ENCODE measurements at places on chromosomes 6 and 20.
A peak's percentile ranks its signal among the peaks of the same experiment; 100 is the strongest.

DNA sequence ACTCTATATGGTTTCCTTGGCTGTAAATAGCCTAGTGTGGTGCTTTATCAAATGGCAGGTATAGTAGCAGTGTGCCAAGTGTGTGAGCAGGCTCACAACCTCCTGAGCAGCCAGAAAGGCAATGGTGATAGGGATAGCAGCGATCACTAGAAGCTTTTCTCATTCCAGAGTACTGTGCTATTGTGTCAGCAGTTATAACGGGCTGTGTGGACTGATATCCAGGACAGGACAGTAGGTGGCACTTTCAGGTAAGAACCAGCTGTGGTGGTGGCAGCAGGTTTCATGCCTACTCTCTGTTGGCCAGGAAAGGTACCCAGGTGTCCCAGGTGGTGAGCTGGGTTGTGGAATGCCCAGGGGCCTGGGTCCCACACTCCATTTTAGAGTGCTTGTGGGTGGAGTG lies 448.8 kb upstream of the BTBD3 start:
- DNase-seq = no peak

- no peak for DNase-seq
Observed at GRCh38 chr20:37919389-37920040, 16.6 kb downstream of the VSTM2L start.

DNA sequence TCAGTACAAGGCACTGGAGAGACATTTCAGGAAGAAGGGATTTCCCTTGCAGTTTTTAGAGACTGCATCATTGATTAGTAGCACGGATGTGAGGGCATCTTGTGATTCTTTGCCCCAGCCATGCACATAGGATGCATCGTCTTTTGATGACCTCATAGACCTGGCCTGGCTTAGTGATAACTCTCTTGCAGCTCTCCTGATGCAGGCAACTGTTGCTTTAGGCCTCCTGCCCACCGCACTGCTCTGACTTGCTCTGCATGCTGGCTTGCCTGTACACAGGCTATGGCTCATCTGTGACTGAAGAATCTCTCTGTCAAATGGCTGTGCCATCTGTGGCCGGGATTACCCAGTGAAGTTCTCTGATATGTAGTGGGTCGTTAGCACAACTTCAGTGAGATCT lies 207.7 kb upstream of the PTCHD4 start:
- DNase-seq = peak; percentile 6

DNA sequence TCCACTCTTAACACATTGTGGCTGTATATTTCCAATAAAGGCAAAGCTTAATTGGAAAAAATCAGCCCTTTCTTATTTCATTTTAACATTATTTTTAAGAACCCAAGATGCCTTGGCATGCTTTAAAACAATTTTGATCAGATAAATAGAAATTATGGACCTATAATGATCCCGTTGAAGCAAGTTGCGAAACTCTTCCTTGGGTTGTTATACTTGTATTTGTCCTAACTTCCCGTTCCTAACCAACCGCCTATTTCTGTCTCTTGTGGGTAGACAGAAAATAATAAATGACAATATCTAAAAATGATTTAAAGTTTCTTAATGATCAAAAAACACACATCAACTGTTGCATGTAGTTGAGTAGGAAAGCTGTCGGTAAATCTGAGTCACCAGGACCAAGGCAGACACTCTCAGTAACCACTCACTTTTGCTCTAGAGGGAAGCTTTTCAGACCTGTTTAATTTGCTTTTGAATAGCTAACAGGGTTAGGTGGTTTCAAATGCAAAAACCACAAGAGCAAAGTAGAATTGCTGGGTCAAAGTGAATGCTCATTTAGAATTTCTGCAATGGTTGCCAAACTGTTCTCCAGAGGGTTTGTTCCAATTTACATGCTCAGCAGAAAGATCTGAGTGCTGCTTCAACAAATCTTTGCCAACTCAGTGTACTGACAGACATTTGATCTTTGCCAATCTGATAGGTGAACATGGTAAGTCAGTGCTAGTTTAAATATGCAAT lies 34.2 kb upstream of the KCNK5 start:
- DNase-seq = peak; percentile 2

- DNase-seq = no peak
Observed at GRCh38 chr6:149267072-149267471, 50.4 kb upstream of the TAB2 start.

DNA sequence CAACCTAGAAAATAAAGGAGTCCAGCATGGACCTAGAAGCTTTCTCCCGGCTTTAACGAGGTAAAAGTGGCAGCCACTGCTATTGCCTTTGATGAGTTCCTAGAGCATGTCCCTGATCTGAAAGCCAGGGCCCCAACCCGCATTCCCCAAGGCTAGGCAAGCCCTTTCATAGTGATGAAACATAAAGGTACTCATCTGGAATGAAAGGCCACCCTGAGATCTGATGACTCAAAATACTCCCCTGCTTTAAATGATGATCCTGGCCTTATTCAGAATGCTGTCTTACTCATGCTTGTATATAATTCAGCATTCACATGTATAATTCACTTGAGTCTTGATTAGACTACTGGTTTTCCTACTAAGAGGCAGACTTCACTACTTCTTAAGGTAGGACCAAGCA lies 21.3 kb downstream of the TTPAL start:
- DNase-seq = peak; percentile 97

- no peak for DNase-seq
Observed at GRCh38 chr20:50053362-50054230, 59.4 kb downstream of the UBE2V1 start.

DNA sequence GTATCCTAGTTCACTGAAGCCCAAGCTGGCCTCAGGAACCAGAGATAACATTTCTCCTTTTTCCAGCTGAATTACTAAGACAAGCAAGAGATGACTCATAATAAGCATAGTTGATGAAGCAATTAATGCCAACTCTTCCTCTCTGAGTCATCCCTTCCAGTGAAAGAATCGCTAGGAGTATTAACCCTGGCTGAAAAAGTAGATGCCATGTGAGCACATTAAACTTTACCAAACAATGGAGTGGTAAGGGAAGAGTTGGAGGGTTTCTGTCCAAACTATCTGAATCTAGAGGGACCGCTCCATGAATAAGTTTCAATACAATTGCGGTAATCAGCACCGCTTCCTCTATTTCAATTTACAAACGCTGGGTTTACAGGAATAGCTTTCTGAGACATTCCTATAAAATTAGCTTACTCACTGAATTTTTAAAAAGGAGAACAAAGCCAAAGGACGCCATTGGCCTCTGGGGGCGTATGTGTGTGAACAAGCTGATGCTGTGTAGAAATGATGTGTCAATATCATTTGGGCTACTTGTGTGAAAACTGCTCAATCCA lies 48.3 kb downstream of the ATXN1 start:
- DNase-seq = peak; percentile 96

DNA sequence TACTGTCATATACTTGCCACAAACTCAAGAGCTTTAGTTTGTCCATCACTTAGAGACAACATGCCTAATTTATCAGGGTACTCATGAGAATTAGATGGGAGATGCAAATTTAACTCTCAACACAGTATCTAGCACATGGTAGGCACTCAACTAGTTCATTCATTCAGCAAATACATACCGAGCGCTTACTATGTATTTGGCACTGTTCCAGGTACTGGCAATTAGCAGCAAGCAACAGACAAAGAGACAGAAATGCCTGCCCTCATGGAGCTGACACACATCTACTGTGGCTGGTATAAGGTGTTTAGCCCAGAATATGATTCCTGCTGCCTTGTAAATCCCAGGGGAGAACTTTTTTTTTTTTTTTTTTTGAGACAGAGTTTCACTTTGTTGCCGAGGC lies 4.8 kb downstream of the MICAL1 start:
- no peak for DNase-seq

GRCh38 chr6:72787391-72788031 lies 165.6 kb downstream of the KCNQ5 start:
- peak; percentile 82 for DNase-seq

DNA sequence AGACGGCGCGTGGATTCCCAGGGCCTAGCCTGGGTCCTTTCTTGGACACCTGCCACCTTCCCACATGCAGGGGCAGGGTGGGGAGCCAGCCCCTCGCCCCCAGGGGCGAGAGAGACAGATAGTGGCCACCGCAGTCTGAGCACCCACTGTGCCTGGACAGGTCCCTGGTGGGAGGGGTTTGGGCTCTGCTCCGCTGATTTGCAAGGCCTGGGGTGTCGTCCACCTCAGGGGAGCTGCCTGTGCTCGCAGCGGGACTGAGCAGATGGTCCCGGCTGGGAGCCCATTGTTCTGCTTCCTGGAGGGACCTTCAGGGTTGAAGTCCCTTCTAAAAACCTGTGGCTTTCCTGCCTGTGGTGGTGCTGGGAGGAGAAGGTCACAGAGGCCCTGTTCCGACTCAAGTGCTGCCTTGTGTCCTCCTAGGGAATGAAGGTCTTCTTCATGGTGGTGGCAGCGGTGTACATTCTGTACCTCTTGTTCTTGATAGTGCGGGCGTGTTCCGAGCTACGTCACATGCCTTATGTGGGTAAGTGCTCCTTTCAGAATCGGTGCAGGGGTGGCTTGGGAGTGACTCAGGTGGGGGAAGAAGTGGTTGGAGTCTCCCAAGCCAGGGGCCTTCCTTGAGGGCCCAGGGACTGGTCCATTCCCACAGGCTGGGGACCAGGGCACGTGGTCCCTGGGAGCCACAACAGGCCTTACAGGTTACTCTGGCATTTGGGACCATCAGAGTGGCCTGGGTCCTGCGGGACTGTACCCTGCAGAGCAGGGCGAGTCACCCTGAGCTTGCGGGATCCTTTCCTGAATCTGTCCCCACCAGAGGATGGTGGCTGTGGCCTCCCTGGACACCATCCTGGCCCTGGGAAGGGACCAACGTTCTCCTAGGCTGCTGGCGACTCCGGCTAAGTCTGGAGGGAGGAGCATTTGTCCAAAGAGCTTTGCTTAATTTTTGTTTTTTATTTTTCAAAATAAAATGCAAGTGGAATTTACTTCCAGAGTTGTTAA lies 19.6 kb downstream of the DYNLT1 start:
- no peak for DNase-seq

- no peak for DNase-seq
Observed at GRCh38 chr6:163971841-163972838, 557.6 kb downstream of the QKI start.

DNA sequence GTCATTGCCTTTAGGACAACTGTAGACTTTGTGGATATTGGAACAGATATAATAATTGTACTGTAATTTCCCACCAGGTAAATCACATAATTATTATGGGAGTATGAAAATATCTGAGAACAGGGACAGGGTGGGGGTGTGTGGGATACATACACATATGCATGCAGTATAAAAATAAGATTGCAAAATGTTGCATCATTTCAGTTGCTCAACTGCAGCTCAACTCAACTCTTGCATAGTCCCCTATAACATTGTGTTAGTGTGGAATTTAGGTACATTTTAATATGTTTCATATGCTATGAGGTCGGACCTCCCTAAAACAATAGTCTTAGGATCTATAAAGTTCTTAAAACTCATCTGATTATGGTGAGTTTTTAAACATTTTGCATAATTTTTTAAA lies 275.0 kb upstream of the FLRT3 start:
- peak; percentile 57 for DNase-seq

GRCh38 chr6:16126861-16127260 lies 2.0 kb upstream of the MYLIP start:
- DNase-seq = no peak

GRCh38 chr6:137941995-137942394 lies 74.9 kb downstream of the TNFAIP3 start:
- DNase-seq = no peak

GRCh38 chr20:61953037-61954021 lies 112.4 kb downstream of the TAF4 start:
- no peak for DNase-seq

DNA sequence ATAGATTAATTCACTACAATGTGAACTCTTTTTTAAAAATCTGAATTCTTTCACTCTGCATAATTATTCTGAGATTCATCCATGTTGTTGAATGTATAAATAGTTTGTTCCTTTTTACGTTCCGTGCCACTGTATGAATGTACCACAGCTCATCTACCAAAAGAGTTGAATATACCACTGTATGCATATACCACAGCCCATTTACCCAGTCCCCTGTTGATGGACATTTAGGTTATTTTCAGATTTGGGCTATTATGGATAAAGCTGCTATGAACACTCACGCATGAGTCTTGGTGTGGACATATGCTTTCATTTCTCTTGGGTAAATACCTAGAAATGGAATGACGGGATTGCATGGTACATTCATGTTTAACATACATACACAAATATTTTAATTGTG lies 28.2 kb downstream of the PNPLA1 start:
- DNase-seq = no peak

GRCh38 chr6:48378884-48379407 lies 267.9 kb upstream of the PTCHD4 start:
- DNase-seq = no peak

Data from fibroblast of mammary gland (primary cell).